Stimulated activated CD8-positive, alpha-beta memory T cell treated with anti-CD3 and anti-CD28 coated beads, Interleukin-4, amount 100 ng/mL, for 1 hour (primary cell): ENCODE measurements at places on chromosomes 12 and 14.

DNA sequence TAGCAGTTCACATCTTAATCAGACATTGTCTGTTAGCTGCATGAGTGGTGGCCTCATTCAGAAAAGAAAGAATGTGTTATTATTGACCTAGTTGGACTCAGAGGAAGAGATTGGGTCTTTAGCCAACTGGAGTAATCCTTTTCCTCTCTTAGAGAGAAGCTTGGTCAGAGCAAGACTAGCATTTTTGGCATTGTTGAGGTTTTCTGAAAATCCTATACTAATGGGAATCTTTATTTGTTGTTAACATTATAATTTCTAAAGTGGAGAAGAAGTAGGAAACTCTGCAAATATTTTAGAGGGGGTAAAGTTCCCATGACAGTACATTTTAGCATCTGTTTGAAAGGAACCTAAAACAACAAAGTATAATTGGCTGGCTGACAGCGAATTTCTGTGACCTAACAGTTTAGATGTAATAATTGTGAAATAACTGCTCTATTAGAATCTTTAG is 9.7 kb downstream of the TOX4 start:
- no peak for DNase-seq

GRCh38 chr14:72576258-72576657 is 317.6 kb downstream of the DPF3 start:
- DNase-seq, result no peak

DNA sequence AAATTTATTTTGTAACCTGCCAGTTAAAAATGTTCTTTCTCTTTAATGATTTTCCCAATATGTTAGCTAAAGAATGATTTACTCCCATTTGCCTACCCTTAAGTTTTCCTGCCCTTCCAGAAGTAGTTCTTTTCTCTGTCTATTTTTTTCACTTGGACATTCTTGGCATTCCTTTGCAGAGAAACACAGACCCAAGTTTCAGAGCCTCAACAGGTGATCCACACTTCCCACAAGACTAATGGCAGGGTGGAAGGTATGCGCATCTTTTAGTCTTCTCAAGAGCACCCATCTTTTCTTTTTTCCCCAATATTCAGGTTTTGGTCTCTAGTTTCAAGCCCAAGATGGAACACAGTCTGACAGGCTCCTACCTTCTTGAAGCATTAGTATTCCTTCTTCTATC is 420.7 kb downstream of the ADAMTS20 start:
- DNase-seq, result no peak

DNA sequence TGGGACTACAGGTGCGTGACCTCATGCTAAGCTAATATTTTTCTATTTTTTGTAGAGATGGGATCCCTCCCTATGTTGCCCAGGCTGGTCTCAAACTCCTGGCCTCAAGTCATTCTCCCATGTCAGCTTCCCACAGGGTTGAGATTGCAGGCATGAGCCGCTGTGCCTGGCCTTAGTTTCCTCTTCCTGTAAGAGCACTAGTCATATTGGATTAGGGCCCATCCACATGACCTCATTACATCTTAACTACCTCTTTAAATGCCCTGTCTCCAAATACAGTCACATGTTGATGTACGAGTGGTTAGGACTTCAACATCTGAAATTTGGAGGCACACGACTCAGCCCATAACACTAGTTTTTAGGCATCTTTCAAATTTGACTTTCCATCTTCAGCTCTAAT is 72.2 kb upstream of the RASSF3 start:
- DNase-seq, result no peak

GRCh38 chr12:57744194-57744776 is 554 bp upstream of the TSPAN31 start:
- no peak for DNase-seq

- no peak for DNase-seq
Observed at GRCh38 chr12:97886511-97887176, 424.0 kb downstream of the RMST start.

DNA sequence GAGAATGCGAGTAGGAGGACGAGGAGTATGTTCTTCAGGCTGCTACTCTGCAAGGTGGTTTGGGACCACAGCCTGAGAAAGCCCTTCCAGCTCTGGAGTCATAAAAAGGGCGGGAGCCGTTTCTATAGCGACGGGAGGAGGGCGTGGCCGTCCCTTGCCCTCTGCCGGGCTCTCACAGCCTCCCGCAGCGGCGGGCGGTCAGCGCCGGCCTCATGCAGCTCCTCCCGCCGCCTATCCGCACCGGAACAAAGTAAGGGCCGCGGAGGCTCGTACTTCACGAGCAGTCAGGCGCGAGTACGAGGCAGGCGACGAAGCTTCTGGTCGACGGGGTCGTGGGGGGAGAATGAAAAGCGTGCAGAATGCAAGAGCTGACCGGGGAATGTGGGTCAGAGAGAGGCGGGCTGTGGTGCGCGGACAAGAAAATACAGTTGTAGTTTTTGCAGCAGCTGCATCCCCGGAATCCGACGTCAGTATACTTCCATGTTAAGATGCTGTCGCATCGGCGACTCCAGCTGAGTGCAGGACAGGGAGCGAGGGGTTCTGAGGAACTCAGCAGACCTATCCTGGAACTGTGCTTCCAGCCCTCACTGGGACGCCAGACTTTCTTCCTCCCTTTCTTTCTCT is at the start of gene DYRK4:
Gene DYRK4 (plus strand): TSS at position 175 of the 624 bp plus-strand sequence. CDS start 38 bp downstream, at position 213.
- DNase-seq, result no peak

GRCh38 chr12:11477110-11477509 is 81.7 kb upstream of the PRB2 start:
- no peak for DNase-seq

DNA sequence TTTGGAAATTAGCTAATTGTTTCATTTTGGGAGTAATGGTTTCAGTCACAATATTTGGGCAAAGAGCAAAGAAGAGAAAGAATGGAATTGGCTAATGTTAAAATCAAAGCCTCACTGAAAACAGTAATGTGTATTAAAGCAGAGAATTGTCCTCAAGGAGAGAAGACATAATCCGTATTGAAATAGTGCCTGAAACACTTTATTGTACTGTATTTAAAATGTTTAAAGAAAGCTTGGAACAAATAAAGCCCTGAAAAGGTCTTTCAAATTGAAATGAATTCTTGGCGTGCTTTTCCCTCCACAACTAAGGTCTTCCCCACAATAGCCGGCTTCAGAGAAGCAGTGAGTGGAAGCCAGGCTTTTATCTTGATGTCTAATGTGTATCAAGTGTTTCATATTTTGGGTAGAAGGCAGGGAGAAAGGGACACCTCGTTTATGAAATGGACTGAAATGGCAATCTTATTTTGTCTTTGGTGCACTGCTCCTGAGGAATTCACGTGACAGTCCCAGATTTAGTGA is 212.9 kb upstream of the CRY1 start:
- no peak for DNase-seq
